Hematopoietic multipotent progenitor cell treated with erythropoietin and hydrocortisone succinate and interleukin-3 and kit ligand, for 17 days (in vitro differentiated cells): ENCODE measurements at places on chromosomes 4 and X.

GRCh38 chrX:150291014-150291413, 72.1 kb upstream of the MAMLD1 start:
- no peak for DNase-seq

DNA sequence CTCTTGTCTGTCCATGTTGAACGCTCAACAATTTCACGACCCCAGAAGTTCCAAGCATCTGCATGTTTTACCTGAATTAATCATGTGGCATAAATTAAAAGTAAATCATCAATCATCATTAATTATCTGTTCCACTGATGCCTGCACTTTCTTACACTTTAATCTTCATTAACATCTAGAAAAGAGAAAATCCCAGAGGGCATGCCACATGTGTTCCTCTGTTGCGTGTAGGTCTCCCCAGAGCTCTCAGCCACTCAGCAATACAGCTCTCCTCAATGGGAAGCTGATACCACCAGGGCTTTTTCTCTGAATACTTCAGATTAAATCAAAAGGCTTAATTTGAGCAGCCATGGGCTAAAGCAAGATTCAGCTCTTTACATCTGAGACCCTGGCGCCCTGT, 722.4 kb upstream of the TENM3 start:
- no peak for DNase-seq

- no peak for DNase-seq
These were observed 14.1 kb upstream of the RTL3 start for GRCh38 chrX:78673246-78673645.

GRCh38 chrX:121000589-121000988, 15.0 kb upstream of the CT47A1 start:
- DNase-seq, result no peak
